Sigmoid colon (tissue), 7 donors: ENCODE measurements at places on chromosomes 4 and X.
A peak's percentile ranks its signal among the peaks of the same experiment; 100 is the strongest.

DNA sequence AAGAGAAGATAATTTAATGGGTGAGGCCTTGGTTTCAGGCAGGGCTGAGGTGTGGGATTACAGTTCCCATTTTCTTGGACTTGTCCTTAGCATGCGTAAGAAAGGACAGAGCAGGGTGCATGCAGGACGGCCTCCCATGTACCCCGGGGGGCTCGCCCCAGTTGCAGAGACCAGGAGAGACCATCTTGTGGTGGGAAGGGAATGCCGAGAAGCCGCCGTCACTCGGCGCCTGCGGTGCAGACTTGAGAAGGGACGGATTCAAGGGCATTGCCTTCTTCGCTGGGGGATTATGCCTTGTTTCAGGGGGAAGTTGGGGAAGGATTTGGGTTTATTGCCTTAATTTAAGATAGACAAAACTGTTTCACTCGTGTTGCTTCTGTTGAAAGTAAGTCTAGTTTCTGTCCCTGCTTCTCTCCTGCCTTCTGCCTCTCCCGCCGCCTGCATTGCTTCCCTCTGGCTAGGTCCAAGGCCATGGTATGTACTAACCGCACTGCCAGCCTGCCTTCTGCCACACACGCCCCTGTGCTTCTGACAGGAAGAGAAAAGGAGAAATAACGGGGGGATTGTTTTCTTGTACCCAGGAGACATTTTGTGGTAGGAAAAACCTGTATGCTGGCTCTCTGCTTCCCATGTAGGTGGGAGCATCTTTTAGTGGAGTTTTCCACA is 175.9 kb downstream of the DCLK2 start:
- no peak for DNase-seq

GRCh38 chr4:150332961-150333360 is 249.0 kb upstream of the MAB21L2 start:
- no peak for DNase-seq

DNA sequence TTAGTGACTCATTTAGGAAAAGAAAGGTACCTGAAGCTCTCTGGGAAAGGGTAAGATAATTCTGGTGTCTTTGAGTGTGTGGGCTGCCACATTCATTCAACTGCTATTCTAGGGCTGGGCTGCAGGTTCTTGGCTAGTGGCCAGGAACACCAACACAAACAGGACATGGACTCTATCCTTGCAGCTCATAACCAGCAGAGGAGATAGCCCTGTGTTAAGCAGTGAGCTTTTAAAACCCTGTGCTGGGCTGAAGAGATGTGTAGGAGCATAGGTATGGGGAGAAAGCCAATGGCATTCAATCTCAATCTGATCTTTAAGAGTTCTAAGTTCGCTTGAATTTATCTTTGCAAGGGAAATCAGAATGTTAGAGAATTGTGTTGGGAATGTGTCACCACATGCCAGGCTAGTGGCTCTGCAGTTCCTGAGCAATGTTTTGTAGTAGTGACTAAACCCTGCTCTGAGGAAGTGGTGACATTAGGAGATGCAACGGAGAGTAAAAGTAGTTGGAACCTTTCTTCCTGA is 39.2 kb downstream of the SGMS2 start:
- DNase-seq = peak; percentile 61

- no peak for DNase-seq
These were observed 10.8 kb upstream of the TMPRSS11B start for GRCh38 chr4:68256284-68256683.
